ENCODE measurements at places on chromosomes 13 and 19.
A peak's percentile ranks its signal among the peaks of the same experiment; 100 is the strongest.

DNA sequence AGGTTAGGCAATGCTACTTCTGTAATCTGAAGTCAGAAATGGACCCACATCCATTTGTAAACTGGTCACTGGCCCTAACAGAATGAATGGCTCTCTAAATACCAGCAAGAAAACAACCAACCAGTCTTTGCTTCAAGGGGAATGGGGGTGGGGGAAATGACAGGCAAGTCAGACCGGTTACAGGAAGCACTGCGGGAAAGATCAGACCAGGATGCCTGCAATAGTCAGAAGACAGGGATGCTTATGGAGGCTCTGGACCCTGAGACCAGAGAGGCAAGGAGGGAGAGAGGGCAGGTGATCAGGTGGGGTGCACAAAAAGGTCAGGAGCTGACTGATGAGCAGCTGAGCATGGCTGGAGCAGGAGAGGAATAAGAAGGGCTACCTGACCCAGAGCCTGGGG, 13.1 kb downstream of the MED26 start:
- DNase-seq, result no peak

GRCh38 chr19:11598103-11598483, 810 bp downstream of the ZNF627 start:
- DNase-seq, result no peak

DNA sequence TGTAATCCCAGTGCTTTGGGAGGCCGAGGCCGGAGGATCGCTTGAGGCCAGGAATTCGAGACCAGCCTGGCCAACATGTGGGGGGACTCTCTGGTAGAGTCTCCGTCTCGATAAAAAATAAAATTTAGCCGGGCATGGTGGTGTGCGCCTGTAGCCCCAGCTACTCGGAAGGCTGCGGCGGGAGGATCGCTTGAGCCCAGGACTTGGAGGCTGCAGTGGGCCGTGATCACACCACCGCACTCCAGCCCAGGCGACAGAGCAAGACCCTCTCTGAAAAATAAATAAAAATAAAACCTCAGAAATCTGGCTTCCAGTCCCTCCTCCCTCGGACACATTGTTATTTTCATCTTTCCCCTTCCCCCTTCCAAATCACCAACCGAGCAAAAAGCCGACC, 332 bp downstream of the IRGQ start:
- no peak for DNase-seq

DNA sequence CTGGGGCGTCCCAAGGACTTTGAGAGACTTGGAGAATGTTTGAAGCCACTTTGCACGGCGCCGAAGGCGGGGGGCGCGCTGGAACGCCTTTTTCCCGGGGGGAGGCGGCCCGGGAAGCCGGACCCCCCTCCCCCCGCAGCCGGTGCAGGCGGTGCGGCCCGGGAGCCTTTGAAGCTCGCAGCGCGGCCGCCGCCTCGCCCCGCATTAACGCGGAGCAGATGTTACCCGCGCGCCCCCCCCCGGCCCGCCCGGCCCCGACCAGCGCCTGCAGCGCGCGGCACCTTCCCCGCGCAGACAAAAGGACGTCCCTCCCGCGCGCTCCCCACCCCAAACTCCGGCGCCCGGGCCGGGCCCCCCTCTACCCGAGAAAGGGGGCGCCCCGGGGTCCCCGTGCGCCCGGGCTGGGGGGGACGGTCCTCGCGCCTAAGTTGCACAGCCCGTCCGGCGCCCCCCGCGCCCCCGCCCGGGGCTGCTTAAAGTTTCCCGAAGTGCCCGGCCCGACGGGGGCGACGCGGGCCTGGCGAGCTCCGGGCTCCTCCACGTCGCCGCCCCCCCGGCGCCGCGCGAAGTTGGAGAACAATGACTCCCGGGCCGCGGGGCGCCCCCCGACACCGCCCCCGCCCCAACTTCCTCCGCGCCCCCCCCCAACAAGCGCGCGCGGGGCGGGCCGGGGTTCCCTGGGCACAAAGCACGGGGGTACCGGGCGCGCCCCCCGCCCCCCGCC, 685 bp downstream of the TCF3 start:
- peak; percentile 65 for DNase-seq

DNA sequence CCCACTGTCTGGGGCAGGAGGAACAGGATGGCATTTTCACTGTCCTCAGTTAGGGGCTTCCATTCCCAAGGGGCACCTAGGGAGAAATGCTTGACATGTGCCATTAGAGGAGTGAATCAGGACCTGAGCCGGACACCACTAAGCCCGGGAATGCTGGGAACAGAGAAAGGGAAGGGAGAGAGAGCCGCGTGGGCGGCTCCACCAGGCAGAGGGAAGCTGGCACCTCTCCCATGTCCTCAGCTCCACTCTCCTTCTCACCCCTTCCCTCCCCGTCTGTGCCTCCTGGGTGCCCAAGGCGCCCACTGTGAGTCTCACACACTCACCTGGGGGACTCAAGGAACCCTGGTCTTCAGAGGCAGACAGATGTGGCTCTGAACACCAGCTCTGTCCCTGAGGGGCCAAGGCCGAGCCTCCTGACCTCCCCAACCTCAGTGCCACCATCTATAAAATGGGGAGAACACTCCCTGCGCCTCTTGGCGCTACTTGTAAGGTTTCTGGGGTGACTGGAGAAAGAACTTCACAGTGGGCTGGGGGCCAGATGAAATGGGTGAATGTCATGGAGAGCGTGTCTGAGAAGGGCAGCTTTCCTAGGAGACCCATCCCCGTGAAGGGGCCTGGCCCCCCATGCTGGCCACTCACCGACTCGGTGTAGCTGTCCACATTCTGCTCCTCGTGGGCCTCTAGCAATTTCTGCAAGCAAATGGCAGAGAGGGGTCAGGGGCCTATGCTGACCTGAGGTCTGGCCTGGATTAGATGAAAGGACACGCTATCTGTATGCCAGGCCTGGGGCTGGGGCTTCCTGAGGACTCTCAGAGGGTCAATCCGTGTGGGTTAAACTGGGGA, 5.3 kb upstream of the KPTN start:
- peak; percentile 26 for DNase-seq

DNA sequence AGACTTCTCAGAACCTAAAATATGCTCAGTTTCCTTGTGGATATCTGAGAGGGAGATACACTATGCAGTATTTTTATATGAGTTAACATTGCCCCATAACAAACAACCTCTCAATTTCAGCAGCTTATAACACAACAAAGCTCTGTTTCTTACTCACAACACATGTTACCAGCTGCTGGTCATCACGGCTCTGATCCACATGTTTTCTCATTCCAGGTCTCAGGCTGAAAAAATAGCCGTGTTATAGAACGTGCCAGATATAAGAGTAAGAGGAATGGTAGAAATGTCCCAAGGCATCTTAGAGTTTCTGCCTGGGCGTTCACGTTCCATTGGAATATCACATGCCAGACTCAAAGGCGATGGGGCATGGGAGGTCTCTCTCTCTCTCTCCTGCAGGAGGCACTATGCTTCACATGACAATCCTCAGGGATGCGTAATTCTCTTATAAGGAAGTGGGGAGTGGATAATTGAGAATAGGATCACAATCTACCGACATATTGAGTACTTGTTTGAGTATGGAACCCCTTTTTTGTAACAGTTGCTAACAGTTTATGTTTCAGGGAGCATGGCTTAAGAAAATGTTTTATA, 246.6 kb downstream of the NHLRC3 start:
- DNase-seq, result no peak

- no peak for DNase-seq
Observed at GRCh38 chr19:41671486-41671885, 16.6 kb downstream of the CEACAM7 start.

- no peak for DNase-seq
Observed at GRCh38 chr13:91627952-91628739, 229.7 kb downstream of the GPC5 start.

DNA sequence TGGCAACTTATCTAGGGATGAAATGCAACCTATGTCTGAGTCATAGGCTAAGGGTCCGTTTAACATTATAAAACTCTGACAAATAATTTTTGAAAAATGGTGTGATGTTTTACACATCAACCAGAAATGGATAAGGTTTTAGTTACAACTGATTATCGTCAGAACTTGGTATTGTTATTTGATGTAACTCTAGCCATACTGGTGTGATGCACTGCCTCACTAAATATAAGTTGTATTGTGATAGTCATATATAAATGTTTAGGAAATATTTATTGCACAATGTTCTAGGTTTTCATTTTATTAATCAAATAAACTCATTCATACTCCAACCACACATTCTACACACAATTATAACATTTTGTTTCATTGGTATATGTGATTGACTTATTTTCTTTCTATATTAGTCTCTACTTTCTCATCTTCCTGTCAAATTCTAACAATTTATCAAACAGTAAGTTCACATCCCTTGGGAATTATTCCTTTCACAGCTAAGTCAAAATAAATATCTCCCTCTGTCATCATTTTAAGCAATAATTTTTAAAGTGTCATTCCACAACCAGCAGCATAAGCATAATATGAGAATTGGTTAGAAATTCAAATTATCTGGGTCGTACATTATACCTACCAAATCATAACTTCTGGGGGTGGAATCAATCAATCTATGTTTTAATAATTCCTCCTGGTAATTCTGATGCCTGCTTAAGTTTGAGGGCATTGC, 873.9 kb downstream of the SLITRK1 start:
- no peak for DNase-seq

- no peak for DNase-seq
Observed at GRCh38 chr19:53157626-53158025, 1.2 kb downstream of the ZNF347 start.

GRCh38 chr13:21071924-21072323, 10.5 kb upstream of the LATS2 start:
- no peak for DNase-seq

DNA sequence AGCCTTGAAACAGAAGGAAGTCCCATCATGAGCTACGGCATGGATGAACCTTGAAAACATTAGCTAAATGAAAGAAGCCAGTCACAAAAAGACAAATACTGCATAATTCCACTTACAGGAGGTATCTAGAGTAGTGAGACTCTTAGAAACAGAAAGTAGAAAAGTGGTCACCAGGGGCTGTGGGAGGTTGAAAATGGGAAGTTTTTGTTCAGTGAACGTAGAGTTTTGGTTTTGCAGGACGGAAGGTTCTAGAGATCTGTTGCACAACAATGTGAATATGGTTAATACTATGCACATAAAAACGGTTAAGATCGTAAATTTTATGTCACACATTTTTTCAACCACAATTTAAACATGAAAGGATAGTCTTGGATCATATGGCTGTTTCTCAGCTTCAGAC, 11.9 kb upstream of the SLC10A2 start:
- no peak for DNase-seq

DNA sequence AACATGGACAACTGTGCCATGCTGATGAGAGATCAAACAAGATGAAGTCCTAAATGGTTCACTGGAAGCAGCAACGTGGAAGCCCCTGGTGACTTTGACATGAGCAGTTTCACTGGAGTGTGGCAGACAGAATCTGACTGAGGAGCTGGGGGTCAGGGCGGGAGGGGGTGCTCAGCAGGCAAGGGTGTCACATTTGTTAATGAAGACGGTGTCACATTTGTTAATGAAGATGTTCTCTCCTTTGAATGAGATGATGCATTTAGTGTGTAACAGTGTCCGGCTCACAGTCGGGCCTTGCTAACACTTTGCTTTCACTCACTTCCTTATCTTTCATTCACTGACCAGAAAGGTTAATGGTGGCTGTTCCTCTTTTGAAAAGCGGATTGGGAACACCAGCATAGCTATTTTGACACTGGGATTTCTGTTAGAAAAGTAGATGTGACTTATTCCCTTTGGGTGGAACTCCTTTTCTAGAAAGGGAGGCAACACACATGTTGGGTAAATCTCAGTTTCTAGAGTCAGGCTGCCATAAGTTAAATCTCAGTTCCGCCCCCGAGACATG, 693.7 kb downstream of the UQCRFS1 start:
- no peak for DNase-seq

GRCh38 chr13:82002710-82003109, 1661.8 kb upstream of the SPRY2 start:
- DNase-seq, result no peak

- DNase-seq, result no peak
Observed at GRCh38 chr13:45332036-45332830, 8.8 kb downstream of the TPT1 start.

- DNase-seq, result no peak
Observed at GRCh38 chr13:77866971-77867370, 51.7 kb downstream of the EDNRB start.

DNA sequence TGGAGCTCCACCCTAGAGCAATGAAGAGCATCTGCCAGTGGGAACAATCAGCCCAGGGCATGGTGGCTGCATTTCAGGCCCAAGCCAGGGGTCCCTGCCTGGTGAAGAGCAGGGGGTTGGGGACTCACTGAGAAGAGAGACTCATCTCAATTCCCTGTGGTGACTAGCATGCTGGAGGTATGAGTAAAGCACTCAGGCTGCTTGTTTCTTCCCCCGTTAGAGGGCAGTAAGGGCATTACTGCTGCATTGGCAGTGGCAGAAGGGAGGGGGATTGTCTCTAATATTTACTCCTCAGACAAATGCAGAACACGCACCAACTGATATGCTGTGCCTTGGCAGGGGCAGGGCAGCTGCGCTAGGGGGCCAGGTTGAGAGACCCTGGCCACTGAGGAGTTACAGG, 329.1 kb downstream of the SLITRK5 start:
- no peak for DNase-seq

Measured in Right ventricle myocardium superior (tissue), 1 donor.